ENCODE measurements at places on chromosomes 11 and 22.
A peak's percentile ranks its signal among the peaks of the same experiment; 100 is the strongest.

- peak; percentile 7 for DNase-seq
Measured at GRCh38 chr11:8382436-8383053, 118.9 kb upstream of the LMO1 start.

DNA sequence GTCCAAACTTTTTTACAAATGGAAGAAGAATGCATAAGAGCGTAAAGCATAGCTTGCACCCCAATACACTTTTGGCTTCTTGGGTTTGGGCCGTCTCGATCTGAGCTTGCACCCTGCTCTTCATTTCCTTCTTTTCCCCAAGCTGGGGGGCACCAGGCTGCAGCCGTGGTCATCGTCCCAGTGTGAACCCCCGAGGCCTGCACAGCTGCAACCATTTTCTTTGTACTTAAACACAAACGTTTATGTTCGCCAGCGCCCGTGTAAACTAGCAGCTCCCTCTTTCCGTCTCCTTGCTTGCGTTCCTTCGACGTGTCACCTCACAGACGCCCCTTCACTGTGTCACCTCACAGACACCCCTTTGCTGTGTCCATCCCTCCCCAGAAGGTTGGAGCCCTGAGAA lies 10.1 kb downstream of the KRTAP5-5 start:
- DNase-seq: no peak

GRCh38 chr22:40123387-40123786 lies 54.3 kb upstream of the TNRC6B start:
- DNase-seq: no peak

GRCh38 chr11:6351782-6352382 lies 31.6 kb upstream of the CAVIN3 start:
- no peak for DNase-seq

- no peak for DNase-seq
Measured at GRCh38 chr11:101435408-101435973, 148.3 kb downstream of the TRPC6 start.

DNA sequence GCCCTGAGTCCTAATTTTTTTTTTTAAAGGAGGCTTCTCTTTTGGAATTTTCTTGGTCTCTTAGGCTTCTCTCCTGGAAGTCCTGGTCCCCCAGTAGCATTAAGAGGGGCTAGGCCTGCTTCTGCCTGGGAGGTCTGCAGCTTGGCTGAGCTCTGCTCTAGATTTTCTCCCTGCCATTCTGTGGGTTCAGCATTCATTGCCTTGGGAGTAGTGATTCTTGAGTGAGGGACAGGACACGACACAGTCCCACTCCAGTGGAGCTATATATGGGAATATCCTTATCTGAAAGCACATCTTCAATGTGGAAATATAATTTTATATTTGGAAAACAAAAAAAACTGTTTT lies 3.7 kb downstream of the IGSF22 start:
- no peak for DNase-seq

GRCh38 chr22:43210631-43211515 lies 23.9 kb upstream of the TTLL12 start:
- no peak for DNase-seq

GRCh38 chr11:13344818-13345217 lies 67.2 kb downstream of the BMAL1 start:
- DNase-seq: no peak

DNA sequence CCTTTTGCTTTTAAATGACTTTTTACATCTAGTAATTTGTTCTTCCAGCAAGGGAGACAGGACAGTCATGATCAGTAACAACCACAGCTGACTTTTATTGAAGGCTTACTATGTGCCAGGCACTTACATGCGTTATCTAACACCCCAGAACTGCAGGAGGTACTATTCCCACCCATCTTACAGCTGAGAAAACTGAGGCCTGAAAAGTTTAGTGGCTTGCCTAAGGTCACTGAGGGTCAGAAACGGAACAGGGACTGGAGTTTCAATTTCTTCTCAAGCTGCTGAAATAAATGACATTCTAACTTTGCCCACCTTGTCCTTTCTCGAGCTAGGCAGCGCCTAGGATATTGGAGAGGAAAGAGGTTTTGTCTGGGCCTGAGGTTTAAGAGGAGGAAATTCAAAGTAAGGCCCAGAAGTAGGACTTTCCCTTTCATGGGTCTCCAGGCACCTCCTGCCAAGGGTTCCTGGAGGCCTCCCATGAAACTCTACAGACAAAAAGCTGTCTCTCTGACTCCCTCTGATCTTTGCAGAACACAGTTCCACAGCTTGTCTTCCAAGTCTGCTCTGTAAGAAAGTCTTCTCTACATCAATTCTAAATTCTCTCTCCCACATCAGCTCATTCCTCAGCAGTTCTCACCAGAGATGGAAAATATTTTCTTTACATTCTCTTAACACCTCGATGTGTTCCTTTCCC lies 102.2 kb downstream of the NAT10 start:
- no peak for DNase-seq

- no peak for DNase-seq
Measured at GRCh38 chr11:70265341-70265740, 5.1 kb upstream of the PPFIA1 start.

GRCh38 chr22:28116219-28116673 lies 197.2 kb upstream of the PITPNB start:
- DNase-seq: peak; percentile 99

GRCh38 chr11:2750101-2750681 lies 50.4 kb upstream of the KCNQ1OT1 start:
- DNase-seq: no peak

- peak; percentile 45 for DNase-seq
Measured at GRCh38 chr22:27972732-27973698, 54.0 kb upstream of the PITPNB start.

DNA sequence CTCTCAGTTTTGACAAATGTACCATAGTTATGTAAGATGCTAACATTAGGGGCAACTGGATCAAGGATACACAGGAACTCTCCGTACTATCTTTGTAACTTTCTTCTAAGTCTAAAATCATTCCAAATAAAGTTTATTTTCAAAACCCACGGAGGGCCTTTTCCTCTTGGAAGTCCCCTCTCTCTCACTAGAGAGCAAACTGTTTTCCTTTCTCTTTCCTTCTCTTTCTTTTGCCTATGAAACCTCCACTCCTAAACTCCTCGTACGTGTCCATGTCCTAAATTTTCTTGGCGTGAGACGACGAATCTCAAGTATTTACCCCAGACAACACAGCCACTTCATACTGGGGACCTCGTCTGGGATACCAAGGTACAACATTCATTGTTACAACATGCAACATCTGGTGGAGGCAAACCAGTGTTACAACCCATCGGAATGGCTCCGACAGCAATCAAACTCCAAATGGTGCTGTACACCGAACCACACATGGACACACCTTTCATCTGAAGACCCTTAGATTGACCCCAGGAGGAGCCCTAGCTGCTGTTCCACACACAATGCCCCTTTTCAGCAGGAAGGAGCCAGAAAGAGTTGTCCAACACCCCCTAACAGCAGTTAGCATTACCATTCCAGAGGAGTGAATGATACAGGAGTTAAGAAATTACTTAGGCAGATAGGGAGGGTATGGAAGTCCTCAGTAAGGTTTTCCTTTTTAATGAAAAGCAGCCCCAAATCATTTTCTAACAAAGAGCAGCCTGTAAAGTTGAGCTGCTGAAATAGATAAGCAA lies 108.1 kb downstream of the SGSM3 start:
- no peak for DNase-seq

DNA sequence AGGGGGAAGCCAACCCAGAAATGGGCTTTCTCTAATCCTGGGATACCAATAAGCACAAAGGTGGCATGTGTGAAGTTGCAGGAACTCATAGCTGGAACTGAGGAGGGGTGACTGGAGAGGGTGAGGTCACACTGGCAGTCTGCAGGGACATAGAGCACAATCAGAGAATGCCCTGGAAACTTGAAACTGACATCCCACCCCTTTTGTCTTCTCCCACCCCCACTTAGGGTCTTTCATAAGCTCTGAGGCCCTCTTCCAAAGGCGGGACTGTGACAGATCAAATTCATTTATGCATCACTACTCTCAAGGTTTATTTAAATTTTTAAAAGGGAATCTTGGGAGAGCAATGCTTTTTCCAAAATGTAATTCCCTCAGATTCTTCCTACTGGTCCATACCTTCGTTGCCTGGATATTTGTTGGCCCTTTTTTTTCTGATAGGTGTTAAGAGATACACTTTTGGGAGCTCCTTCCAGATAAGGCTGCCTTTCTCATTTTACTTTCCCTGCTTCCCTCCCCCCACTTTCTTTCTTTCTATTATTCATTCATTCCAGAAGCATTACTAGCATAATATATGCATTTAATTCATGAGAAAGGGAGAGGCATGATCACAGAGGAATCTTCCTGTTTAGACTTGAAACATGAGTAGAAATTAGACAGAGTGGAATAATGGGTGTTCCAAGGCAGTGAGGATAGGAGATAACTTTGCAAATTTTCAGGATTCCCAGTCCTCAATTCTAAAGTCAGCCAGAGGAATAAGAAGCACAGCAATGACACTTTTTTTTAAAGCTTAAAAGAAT lies 14.8 kb downstream of the OR51E2 start:
- DNase-seq: no peak

DNA sequence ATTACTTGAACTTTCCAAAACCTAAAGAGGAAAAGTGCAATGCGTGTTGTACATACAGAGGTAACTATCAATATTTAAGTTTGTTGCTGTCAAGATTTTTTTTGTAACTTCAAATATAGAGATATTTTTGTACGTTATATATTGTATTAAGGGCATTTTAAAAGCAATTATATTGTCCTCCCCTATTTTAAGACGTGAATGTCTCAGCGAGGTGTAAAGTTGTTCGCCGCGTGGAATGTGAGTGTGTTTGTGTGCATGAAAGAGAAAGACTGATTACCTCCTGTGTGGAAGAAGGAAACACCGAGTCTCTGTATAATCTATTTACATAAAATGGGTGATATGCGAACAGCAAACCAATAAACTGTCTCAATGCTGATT lies 2.1 kb downstream of the ADM start:
- peak; percentile 52 for DNase-seq

- no peak for DNase-seq
Measured at GRCh38 chr11:74809801-74810200, 61.2 kb downstream of the RNF169 start.

DNA sequence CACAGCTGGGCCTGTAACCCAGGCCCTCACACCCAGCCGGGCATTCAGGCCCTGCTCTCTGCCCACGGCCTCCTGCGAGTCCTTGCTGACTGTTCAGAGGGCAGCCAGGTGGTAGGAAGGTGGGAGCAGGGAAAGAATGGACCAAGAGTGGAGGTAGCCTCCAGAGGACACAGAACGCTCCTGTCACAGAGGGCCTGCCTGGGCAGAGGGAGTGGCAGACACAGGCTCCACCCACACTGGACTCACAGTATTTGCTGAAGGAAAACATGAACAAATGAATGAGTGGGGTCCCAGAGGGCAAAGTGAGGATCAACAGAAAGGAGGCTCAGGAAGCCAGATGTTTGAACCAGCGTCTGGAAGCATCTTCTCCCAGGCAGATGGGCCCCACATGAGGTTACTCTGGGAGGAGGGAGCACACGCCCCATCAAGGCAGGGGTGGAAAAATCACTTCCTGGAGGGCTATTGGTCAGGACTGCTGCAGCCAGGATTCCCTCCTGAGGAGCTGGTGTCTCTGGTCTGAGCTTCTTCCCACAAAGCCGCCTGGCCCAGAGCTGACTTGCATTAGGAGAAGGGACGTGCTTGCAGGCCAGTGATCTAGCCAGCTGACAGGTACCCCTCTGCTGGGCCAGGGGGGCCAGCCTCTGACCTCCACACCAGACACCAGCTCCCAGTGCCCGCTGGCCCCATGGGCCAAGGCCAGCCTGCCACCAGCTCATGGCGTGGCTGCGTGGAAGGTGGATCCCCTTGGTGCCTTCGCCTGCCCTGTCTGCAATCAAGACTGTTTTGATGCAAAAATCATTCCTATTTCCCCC lies 84.0 kb downstream of the THAP12 start:
- no peak for DNase-seq

GRCh38 chr11:58334708-58335107 lies 24.2 kb downstream of the OR5B17 start:
- peak; percentile 90 for DNase-seq

DNA sequence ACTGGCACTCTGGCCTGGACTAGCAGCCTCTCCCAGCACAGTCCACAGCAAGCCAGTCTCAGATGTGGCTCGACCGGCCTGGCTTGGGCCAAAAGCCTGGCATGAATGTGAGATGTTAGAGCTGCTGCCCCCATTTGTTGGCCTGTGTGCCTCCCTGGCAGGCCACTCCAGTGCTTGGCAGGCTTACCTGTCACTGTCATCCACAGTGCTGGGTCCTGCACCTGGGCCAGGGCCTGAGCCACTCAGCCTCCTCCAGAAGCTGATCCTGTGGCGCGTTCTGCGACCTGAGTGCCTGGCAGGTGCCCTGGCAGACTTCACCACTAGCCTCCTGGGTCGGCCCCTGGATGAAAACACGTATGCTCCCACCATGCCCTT lies 36.1 kb downstream of the RRP8 start:
- DNase-seq: no peak

DNA sequence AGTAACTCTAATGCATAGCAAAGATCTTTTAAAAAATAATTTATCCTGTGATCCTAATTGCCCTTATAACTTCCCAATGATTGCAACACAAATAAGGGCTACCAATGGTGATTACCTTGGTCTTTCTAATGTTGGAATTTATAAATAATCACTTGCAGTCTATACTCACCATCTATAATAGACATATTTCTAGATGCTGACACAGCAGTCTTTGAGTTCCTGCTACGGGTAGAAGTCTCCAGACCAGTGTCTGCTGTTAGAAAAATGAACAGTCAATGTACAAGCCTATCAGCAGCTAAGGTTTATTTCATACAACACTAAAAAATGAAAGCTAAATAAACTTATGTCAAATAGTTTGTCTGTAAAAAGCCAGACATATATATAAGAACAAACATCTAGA lies 44.4 kb upstream of the GPR83 start:
- no peak for DNase-seq

DNA sequence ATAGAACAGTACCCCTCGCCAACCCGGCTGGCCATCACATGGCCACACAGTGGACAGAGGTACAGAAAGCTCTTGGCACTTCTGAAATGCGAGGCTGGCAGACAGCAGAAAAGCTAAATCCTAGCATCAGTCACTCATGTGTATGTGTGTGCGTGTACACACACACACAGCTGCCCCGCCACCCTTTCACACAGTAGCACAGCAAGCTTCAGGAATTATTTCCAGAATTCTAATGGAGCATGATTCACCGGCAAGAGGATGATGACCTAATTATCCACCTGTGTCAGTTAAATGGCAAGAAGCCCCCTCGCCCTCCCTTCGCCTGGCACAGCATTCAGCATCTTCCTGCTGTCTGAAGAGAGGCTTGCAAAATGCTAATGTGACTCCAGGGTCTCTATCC lies 336.0 kb downstream of the SHANK2 start:
- no peak for DNase-seq

GRCh38 chr11:28123151-28123581 lies 15.0 kb downstream of the METTL15 start:
- peak; percentile 69 for DNase-seq

Data from fibroblast of lung (primary cell).